Epithelial cell of prostate (primary cell): ENCODE measurements at places on chromosomes 3 and 15.
A peak's percentile ranks its signal among the peaks of the same experiment; 100 is the strongest.

DNA sequence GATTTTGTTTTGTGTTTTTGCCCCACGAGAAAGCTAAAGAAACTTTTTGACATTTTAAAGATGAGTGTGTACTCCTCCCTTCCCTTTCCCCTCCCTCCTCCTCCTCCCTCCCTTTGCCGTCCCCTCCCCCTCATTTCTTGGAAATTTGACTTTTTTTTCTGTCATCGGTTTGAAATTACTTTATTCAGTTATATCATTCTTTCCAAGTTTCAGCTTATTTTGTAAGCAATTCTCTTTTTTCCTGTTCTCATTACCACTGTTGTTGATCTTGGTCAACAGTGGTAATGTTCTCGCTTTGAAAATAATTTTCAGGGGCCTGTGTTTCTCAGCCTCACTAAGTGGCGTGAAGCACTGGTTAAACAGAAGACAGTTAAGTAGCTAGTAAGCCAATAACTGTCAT, 178.4 kb downstream of the AKAP13 start:
- no peak for DNase-seq

- DNase-seq, result no peak
Measured at GRCh38 chr3:133038731-133039375, 662 bp downstream of the TMEM108 start.

DNA sequence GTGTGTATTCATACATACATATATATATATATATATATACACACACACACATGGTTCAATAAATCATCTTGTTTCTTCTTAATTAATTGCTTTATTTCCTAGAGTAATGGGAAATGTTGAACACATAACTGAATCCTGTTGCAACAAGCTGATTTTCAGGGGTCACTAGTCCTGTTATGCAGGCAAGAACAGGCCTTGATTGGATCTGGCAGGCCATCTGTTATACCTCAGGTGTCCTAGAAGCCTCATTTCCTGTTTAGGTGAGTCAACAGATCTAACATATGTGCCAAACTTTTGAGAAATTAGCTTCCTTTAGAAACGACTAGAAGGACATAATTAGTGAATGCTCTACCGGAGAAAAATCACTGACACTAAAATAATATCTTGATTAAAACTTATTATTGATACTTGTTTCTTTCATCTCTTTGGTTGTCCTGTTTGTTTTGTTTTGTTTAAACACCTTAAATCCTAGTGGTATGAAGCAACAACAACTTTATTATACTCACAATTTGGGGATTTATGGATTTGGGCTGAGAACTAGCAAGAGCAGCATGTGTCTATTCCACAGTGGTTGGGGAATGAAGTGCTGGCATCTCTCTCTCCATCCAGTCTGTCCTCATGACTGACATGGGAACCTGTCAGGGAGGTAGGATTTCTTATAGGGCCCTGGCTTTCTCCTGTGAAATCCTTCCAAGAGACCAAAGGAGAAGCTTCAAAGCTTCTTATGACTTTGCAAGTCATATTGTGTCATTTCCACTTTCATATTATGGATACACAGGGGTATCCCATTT, 552.6 kb downstream of the NSUN3 start:
- DNase-seq, result peak; percentile 86

DNA sequence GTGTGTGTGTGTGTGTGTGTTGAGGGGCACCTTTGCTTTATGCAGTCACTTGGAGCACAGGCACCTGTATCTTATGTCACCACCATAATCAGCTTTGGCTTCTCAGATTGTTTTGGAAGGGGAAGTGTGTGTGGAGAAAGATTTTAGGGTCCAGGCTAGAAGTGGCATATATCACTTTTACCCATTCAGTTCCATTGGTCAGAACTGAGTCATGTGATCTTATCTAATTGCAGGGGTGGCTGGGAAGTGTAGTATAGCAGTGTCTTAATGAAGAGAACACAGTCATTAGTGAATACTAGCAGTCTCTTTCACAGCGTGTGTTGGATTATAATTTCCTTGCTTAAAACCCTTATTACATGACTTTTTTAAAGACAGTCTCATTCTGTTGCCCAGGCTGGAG, 20.6 kb downstream of the NCK1 start:
- no peak for DNase-seq
